ENCODE measurements at places on chromosomes 3 and 15. TPM values are rescaled to one million over a fixed set of nuclear protein-coding genes. Genes with fewer than 3 reads are reported as not detected.

Gene GATA2
- total RNA-seq, result 3.9 TPM

Gene KLHL6
- 0.33 TPM for total RNA-seq

Gene CPB1
- 0.07 TPM for total RNA-seq

Gene ZDHHC23
- 6.4 TPM for total RNA-seq

DNA sequence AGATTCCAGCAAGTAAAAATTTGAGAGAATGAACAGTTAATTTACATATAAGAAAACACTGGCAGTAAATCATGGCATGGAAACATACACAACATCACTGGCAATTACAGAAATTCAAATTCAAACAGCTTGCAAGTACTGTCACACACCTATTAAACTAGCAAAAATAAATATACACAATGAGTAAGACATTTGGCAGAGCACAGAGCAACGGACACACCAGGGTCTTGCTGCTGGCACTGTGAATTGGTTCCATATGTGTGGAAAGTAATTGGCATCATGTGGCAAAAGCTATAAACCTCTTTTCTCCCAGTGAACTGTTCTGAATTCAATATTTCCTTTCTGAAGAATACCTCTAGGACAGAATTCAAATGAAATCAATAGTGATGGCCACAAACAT is 78.3 kb downstream of the LRRK1 start:
- DNase-seq, result no peak

GRCh38 chr15:89613031-89613430 is 37.8 kb downstream of the TICRR start:
- no peak for DNase-seq

DNA sequence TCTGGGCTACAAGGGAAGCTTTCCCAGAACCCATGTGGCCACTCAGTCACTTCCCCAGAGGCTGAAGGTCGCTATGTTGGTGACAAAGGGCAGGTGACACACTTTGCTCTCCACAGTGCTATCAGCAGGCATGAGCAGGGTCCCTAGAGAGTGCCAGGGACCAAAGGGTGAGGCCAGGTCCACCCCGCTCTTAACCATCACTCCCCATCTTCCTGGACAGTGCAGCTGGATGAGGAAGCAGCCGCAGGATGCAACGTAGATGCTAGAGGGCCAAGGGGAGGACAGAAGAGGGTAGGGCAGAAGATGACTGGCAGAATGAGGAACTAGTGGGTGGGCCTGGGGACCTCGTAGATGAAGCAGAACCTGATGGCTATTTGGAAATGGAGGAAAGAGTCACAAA is 13.6 kb upstream of the LTF start:
- DNase-seq, result no peak

DNA sequence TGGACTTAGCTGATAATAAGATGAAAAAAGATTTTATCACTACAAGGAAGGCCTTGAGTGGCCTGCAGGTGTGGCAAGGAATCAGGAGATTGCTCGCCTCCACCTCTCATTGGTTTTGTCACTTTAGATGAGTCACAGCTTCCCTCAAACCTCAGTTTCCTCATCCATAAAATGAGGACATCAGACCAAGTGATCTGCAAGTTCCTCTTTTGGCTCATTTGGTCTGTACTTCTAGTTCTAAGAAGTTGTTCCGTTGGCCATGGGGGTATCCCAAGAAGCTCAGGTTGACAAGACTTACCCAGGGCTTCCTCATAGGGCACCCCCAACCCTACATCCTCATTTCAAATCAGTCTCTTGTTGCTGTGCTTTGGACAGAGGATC is 254.1 kb downstream of the UACA start:
- DNase-seq, result no peak

DNA sequence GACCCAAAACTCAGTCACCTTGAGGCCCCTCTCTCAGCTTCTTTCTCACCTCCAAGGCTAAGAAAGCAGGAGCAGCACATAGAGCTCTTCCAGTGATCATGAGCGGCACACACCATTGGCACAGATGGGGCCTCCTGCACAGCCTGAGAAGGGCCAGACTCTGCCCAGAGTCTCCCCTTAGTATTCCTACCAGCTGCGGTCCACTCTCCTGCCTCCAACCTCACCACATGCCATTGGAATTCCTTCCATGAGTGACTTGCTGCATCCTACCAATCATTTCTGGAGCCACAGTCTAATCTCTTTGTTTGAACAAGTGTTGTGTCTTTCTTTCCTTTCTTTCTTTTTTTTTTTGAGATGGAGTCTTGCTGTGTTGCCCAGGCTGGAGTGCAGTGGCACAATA is 39.3 kb downstream of the CDCP1 start:
- no peak for DNase-seq

- no peak for DNase-seq
These were observed 66.3 kb downstream of the STAG1 start for GRCh38 chr3:136685882-136686281.

- DNase-seq, result no peak
These were observed 456.4 kb upstream of the CFAP20DC start for GRCh38 chr3:59506191-59506590.

DNA sequence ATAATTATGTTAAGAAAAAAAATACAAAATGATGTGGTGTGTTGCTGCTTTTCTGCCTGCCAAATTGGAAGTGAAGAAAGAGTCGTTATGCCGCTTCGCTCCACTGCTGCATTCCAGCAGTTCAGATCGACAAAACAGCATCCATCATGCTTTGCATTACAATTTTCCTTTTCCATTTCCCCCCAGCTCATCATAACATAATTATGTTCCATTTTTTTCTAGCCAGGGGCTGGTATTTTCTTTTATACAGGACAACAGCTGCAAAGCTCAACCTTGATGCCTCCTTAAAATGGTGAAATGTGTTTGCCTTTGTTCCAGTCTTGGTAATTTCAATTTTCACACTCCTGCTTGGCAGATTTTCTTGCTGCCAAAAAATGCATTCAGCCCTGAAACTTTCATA is 44.9 kb upstream of the KBTBD12 start:
- no peak for DNase-seq

DNA sequence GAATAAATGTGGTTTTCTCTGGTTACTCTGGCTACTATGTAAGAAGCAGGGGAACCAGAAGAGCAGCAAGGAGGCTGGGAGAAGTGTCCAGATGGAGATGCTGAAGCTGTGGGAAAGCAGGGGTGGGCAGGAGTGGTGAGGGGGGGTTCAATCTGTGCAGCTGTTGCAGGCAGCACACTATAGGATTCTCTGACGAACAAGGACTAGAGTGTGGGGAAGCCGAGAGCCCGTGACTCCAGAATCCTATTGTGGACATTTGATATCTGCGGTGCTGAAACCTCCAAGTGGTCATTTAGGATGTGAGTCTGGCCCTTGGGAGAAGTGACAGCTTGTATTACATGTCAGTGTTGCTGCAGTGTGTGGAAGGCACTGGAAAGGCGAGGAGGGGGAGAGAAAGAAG is 60.5 kb downstream of the GABRB3 start:
- DNase-seq, result no peak
